ENCODE measurements at places on chromosomes 11 and 22.

- no peak for DNase-seq
Measured at GRCh38 chr11:13260963-13261588, 16.5 kb upstream of the BMAL1 start.

DNA sequence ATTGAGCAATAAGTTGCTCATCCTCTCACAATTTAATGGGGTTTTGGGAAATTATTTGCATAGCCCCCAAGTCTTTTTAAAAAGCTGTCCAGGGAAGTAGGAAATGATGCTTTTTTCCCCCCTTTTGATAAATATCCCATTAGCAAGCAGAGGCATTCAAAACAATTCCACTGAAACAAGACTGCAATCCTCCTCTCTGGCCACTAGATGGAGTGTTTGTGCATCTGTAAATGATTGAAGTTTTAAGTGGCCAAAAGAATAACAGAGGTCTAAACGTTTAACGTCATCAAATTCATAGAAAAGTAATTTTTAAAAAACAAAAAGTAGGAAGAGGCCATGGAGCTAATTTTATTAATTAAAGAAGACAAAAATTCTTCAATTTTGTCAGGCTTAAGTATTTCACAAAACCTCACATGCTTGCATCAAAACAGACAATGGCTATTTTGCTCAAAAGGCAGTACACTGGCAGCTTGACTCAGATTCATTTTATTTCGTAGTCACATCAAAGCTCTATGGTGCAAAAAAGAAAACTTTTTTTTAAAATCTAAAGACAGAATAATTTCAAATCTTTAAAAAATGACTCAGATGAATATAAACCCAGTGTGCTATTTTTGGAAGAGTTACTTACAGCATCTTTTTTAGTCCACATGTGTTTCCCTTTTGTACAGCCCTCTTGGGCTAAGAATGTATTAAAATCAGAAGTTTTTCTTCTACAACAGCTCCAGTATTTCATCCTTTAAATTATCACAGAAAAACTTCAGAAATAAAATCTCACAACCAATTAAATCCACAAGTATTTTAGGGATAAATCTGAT lies 17.8 kb downstream of the CHORDC1 start:
- peak; percentile 43 for DNase-seq

DNA sequence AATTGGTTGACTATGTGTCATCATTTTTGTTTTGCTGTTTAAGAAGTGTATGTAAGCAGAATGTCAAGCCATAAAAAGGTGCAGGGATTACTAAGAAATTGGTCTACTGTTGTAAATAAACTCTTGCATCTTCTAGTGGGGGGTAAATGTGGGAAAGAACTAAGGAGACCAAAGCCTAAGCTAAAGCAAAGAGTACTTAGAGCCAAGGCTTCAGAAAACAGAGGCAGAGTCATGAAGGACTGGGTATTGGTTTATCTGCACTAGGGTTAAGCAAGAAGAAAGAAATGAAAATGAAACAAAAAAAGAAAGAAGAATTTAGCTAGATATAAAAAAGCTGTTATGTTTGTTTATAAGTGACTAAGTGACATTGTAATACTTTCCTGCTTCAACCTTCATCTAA lies 628.1 kb downstream of the METTL15 start:
- DNase-seq, result no peak

- DNase-seq, result no peak
Measured at GRCh38 chr11:34275486-34275885, 82.3 kb downstream of the ABTB2 start.

DNA sequence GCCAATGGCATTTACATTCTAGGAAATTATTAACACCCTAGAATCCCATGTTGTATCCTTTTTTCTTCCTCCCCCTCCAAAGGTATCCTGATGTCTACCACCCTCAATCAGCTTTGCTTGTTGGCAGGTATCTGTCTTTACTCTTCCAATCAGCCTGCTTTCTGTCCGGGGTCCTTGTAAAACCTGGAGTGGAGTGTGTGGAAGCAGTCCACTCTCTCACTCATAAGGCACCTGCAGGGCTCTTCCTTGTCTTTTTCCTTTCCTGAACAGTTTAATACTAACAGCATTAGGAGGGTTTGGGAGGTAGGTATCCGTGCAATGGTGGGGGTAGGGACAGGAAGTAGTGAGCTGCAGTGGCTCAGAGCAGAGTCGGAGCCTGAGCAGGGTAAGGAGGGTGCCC lies 193.4 kb downstream of the BARX2 start:
- DNase-seq, result no peak

GRCh38 chr22:33850193-33850592 lies 70.1 kb downstream of the LARGE1 start:
- no peak for DNase-seq

- no peak for DNase-seq
Measured at GRCh38 chr11:101584655-101585054, 848 bp upstream of the TRPC6 start.

- no peak for DNase-seq
Measured at GRCh38 chr11:122686111-122686510, 30.6 kb downstream of the UBASH3B start.

DNA sequence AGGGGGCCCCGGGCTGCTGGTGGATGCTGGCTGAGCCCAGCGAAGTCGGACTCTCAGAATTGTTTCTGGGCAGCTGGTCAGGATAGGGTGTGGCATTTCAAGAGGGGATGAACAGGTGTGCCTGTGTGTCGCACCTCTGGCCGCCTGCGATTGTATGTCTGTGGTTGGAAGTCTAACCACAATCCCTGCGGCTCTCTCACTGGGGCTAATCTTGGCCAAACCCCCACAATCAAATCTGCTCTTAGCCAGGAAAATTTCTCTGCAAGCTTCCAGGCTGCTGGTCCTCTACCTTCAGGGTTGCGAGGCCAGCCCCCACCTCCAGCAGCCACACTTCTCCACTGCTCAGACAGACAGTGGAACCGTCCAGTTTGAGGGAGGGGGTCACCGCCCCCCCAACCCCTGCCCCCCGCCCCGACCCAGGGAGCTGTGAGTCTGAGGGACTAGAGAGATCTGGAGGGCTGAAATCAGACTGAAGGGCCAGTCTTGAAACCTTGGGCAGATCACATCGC lies 953 bp downstream of the ATG16L2 start:
- DNase-seq, result no peak

- DNase-seq, result no peak
Measured at GRCh38 chr11:100575860-100576717, 111.0 kb upstream of the ARHGAP42 start.

GRCh38 chr11:28009388-28009787 lies 98.6 kb downstream of the KIF18A start:
- no peak for DNase-seq

DNA sequence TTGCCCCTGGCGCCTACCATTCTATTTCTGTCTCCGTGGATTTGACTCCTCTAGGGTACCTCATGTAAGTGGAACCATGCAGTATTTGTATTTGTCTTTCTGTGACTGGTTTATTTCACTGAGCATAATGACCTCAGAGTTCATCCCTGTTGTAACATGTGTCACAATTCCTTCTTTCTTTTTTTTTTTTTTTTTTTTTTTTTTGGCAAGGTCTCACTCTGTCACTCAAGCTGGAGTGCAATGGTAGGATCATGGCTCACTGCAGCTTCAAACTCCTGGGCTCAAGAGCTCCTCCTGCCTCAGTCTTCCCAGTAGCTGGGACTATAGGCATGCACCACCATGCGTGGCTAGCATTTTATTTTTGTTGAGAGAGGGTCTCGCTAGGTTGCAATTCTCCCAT lies 74.0 kb upstream of the SEPTIN5 start:
- no peak for DNase-seq

- DNase-seq, result no peak
Measured at GRCh38 chr22:47201186-47201995, 438.9 kb downstream of the TBC1D22A start.

GRCh38 chr11:69310351-69310750 lies 16.4 kb downstream of the MYEOV start:
- DNase-seq, result no peak

- DNase-seq, result no peak
Measured at GRCh38 chr22:50711446-50712340, 26.3 kb upstream of the ACR start.

- no peak for DNase-seq
Measured at GRCh38 chr11:45597097-45597496, 68.3 kb downstream of the CHST1 start.

DNA sequence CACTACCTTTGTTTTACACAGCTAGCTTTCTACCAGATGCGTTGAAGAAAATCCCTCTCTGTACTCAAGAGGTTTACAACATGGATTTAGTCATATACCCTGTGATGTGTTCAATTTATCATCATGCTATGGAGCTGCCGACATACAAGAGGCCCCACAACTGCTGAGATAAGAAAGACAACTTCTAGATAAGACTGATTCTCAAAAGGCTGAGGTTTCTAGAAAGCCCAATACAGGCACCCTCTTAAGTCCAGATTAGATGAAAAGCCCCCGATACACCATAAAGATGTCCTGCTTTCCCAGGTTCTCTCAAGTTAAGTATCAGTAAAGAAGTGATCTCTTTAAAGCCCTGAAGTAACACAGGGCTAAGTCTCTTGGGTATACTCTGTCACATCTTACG lies 14.3 kb downstream of the MTCH2 start:
- no peak for DNase-seq

- no peak for DNase-seq
Measured at GRCh38 chr11:110715541-110715940, 3.3 kb upstream of the ARHGAP20 start.

DNA sequence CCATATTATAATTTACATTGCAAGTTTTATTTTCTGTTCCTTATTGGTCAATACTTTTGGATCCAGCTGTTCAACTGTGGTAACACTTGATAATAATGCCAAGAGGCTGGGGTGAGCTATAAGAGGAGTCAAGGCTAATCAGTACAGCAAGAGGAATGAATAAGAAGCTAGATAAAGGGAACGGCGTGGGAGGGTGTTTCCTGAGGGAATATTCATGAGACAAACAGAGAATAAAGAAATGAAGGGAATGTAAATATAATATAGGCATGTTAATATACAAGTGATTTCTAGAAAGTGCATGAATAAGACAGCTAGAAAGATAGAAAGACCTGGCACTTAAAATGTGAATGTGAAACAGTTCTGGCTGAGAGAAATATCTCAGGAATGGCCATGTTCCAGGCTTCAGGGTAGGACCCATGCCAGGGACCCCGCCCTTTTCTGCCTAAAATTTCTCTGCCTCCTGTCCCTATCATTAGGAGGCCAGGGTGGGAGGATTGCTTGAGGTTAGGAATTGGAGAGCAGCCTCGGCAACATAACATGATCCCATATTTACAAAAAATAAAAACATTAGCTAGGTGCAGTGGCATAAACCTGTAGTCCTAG lies 3.9 kb downstream of the OR51B4 start:
- DNase-seq, result no peak

- DNase-seq, result no peak
Measured at GRCh38 chr11:70381350-70381749, 17.0 kb upstream of the CTTN start.

DNA sequence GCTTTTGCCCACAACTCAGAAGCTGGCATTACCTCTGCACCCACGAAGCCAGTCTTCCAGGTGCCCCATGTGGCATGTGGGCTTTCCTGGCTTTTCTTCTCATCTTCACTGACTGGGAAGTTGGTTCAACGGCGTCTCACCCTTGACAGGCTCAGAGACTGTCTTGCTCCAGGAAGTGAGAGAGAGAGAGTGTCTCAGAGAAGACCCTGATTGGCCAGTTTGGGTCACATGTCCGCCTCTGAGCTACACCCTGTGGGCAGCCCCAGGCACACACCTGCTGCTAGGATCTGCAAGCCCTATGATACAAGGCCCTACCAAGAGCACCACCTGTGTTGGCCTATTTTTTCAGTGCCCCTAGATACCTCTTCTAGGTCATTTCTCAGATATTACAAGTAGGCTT lies 39.0 kb downstream of the RTL6 start:
- DNase-seq, result no peak

DNA sequence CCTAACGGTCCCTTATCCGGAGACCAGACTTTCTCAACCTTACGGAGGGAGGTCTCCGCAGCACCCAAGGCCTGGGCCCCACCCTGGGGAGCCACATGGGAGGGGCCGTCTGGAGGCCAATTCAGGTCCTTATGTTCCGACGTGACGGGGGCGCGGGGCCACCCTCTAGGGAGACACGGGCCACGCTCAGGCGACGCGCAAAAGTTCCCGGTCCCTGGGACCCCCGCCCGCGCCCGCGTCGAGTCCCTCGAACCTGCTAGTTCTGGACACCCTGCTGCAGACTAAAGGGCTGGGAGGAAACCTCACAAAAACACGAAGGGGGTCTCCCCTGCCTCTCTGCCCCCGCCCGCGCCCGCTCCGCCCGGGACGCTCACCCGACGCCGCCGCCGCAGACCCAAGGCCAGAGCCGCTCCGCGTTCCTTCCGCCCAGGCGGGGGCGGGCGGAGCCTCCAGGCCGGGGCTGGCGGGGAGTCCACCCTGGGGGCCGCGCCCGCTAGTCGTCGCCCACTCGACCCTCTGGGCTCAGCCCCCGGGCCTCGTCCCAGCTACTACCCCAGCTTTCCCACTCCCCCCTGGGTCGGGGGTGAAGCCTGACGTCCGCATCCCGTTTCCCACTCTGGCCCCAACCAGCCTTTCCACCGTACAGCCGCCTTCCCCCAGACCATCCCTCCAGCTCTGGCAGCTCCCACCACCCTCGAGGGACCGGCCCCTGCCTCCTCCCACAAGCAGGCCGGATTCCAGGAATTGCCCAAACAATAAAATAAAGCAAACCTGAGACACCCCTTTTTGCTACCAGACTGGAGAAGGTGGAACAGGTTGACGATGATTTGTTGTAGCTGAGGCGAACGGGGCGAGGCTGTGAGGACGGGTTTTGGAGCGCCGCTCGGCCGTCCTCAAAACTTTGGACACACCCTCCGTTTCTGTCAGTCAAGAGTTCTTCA lies 2.7 kb downstream of the RNH1 start:
- no peak for DNase-seq
